ENCODE measurements at places on chromosomes 1 and 21.

DNA sequence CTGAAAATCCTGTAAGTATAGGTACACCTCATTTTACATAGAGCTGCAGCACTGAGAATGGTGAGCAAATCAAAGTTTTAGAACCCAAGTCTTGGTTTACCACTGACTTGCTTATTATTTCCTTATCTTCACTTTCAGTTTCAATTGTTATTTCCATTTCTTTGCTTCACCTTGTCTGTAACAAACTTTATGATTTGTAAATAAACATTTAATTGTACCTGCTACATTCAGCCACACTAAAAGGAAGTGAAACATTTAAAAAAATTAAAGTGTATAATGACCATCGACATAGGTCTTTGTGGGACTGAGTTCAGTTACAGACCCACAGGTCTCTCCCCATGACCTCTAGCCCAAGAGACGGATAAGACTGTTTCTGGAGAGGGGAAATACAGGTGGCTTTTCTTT is 34.4 kb downstream of the LGR6 start:
- no peak for DNase-seq

DNA sequence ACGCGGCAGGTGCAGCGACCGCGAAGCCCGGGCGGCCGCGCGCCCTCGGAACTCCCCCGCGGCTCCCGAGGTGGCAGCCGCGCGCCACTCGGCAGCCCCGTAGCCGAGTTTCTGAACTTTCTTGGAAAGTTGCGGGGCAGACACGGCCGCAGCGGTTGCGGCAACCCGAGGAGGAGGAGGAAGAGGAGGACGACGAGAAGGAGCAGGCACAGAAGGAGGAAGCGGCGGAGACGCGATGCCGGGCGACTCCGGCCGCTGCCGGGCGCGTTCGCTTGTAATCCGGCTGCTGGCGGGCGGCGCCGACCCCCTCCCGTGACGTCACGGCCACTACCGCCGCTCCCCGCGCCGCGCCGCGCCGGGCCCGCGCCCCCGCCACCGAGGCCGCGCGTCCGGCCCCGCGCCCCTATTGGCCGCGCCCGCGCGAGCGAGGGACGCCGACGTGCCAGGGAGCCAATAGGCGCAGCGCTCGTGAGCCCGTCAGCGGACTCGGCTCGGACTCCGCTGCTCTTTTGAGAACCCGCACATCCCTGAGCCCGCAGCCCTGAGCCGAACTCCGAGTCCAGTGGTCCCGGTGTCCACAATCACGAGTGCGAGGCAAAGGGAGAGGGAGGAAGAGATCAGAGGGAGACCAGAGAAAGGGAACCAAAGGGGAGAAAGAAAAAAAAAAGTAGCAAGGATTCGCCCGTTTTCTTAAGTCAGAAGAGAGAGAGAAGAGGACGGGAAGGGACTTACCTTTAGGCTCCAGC is 736 bp upstream of the BARHL2 start:
- peak; percentile 92 for DNase-seq

DNA sequence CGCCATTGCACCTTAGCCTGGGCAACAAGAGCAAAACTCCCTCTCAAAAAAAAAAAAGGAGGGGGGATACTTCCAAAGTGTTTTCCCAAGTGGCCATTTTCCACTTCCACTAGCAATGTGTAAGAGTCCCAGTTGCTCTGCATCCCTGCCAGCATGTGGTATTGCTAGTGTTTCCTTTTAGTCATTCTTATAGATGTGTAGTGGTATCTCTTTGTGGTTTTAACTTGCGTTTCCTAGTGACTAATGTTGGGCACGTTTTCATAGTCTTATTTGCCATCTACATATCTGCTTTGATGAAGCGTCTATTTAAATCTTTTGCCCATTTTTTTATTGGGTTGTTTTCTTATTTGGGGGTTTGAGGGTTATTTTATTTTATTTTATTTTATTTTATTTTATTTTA is 31.1 kb downstream of the INAVA start:
- DNase-seq = no peak

GRCh38 chr21:32334980-32335531 is 36.4 kb downstream of the MRAP start:
- no peak for DNase-seq

- no peak for DNase-seq
Observed at GRCh38 chr1:71298633-71299032, 217.8 kb upstream of the ZRANB2 start.

DNA sequence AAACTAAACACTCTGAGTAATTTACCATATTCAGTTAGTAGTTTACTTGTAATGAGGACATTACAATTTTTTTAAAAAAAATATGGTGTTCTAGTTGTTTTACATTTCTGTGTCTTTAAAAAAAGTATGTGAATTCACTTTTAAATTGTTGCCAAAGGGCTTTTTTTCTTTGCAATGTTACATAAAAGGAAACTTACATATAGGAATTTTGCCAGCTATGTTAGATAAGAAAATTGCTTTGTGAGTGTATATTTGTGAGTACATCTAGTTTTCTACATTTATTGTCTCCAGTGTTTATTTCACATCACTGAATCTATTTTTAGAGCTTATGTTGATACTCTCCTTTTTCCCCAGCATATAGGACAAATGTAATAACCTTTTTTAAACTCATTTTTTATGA is 206.8 kb downstream of the GPR52 start:
- DNase-seq = no peak
